ENCODE measurements at places on chromosomes 5 and 9.

DNA sequence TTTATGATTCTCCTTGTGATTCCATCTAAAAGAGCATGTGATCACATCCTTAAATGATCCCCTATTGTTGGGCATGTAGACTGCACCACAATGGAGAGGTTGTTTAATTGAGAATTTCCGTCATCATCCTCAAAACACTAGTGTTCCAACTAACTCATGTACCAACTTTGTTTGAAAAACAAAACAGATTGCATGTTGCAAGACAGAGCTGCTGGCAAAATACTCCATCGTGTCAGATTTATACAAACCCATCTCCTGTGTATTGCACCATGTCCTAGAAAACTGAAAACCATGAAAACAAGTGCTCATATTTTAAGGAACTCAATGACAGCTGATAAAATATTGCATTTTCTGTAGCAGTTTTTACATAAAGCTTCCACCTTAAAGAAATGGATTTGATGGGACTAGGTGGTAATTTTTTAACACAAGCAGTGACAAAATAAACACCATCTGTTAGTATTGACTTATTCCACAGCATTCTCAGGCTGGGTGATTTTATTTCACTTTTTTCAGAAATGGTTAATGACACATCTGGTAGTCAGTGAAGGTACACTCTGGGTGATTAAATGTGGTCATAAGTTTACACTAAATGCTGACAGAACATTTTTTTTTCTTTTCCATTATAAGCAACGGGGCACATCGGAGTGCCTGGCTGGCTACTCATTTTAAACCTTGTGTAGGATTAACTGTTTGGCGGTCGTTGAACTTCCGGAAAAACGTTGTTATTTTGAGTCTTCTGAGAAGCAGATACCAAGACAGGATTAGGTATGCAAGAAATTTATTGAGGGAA, 602.9 kb upstream of the WWC1 start:
- peak; percentile 27 for DNase-seq

DNA sequence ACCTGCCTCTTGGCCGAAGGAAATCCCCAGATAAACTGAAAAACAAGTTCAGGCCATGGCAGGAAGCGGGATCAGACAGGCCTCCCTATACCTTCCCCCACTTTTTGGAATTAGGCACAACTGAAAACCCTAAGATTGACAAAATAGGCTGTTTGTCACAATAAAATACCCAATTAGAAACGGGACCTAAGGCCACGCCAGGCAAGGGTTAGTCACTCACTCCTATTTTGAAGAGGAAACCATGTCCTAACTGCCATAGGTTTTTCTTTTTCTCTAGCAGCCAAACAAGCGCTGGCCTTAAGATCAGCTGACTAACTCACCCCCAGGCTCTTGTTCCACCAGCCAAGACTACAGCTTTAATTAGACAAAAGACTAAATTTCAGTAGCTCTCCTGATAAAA, 11.9 kb downstream of the FBP2 start:
- DNase-seq: peak; percentile 27

DNA sequence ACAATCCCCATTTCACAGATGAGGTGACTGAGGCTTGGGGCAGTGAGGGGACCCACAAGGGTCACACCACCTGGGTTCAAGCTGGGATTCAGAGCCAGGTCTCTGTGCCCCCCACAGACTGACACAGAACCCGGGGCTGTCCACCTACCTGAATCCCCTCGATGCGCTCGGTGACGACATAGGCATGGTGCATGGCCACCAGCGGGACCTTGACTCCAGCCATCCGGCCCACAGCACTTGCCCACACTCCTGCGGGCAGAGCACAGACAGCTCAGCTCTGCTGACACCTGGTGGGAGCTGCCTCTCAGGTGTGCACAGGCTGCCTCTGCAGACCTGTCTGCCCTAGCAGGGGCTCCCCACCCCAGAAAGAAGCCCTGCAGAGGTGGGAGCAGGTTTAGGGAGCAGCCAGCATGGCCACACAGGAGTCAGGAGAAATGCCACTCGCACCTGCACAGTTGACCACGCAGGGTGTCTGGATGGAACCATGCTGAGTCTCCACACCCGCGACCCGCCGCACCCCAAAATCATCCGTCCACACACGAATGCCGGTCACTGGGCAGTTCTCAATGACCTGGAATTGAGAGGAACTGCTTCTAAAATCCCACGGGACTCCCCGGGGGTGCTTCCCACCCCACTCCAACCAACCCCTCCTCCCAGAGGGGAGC, 8.4 kb downstream of the SARDH start:
- DNase-seq: no peak

DNA sequence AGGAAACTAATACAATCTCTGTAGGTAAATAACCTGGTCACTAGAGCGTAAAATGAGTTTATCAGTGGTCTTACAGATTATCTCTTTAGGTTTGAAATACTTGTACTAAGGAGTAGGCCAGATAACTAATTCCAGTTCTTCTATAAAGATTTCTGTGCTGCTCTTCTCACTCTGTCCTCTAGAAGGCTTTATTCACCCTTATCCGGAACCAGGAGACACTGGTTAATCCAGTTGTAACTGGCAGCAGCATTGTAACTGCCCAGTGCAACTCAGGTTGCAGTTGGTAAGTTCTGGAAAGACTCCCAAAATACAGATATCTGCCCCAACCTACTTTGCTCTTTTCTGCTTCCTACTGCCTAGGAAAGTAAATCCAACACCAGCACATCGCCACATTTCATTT, 19.8 kb downstream of the C5orf22 start:
- DNase-seq: no peak

- no peak for DNase-seq
Measured at GRCh38 chr9:74036549-74037231, 460.4 kb upstream of the RORB start.

- DNase-seq: no peak
Measured at GRCh38 chr9:113296796-113297558, 6.2 kb downstream of the RNF183 start.

GRCh38 chr5:58211441-58211840, 248.4 kb downstream of the PLK2 start:
- no peak for DNase-seq

DNA sequence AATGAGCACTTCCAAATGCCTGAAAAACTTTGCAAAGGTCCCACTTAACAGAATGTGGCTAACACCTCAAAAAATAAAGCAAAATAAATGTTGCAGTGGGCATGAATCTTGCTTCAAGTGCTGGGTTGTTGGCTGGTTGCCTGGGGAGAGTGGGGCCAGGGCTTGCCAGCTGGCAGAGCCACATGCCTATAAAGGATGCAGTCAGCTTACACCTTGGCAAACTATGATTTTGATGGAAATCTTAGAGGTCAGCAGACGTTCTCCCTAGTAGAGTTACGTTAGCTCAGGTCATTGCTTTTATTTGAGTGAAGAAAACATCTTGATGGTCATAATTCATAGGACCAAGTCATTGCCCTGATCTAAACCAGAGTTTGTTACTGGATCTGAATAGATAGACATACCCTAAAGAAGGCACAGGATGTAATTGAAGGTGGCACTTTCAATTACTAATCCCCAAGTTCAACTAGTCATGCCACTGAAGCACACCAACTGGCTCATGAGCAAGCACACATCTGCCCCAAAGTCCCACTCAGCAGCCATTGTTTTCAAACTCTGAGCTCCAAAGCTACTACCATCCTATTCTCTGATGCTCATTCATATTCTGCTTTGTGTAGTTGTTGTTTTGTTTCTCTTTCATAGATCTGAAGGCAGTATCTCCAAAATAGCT, 51.2 kb upstream of the ZSWIM6 start:
- peak; percentile 54 for DNase-seq

DNA sequence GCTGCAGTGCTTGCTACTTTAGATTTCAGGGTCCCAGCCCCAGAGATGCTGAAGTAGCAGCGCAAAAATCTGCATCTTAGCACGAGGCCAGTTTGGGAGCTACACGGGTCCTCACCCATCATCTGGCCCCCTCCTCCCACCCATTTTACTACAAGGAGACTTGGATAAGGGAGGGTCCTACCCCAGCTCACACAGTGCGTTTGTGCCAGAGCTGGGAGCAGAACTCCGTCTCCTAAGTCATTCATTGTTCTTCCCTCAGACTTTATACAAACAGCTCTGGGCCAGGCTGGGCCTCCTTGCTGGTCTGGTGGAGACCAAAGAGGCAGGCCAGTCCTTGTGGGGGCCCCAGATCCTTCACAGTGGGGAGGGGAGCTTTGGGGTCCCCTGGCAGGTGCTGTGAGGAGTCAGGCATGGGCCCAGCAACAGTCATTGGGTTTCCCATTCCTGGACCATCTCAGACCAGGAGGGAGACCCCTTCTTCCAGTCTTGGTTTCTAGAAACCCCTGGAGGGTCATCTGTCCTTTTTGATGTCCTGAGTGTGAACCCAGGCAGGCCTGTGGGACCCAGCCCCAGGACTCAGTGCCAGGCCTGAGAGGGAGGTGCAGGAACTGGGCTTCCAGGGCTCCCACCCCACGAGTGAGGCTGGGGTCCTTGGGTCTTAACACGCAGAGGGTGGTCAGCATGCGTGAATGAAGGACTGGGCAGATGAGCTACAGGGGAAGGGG, 2.3 kb upstream of the IL17B start:
- DNase-seq: no peak

- DNase-seq: no peak
Measured at GRCh38 chr9:97695995-97696802, 941 bp downstream of the XPA start.

GRCh38 chr5:153043886-153044285, 446.6 kb upstream of the GRIA1 start:
- peak; percentile 90 for DNase-seq

GRCh38 chr9:125987420-125987819, 240.2 kb downstream of the PBX3 start:
- no peak for DNase-seq

- DNase-seq: no peak
Measured at GRCh38 chr5:155953335-155953734, 373.6 kb upstream of the SGCD start.

GRCh38 chr5:161034451-161034850, 182.4 kb upstream of the ATP10B start:
- no peak for DNase-seq

GRCh38 chr5:126106029-126106428, 317.2 kb upstream of the GRAMD2B start:
- DNase-seq: peak; percentile 89

- no peak for DNase-seq
Measured at GRCh38 chr9:4541856-4542255, 51.6 kb downstream of the SLC1A1 start.

DNA sequence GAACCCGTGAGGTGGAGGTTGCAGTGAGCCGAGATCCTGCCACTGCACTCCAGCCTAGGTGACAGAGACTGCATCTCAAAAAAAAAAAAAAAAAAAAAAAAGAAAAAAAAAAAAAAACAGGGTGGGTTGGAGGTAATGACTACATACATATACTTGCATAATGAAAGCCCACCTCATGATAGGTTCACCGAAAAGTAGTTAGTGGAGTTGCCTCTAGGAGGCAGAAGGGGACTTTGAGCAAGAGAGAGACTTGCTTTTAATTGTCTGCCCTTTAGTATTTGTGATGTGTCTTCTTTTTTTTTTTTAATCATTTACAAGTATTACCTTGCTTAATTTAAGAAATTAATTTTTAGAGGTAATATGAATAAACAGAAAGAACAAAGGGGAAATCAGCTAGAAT, 99.8 kb downstream of the PPARGC1B start:
- DNase-seq: no peak

- DNase-seq: no peak
Measured at GRCh38 chr9:124454791-124455443, 4.7 kb downstream of the ADGRD2 start.

- DNase-seq: no peak
Measured at GRCh38 chr5:103375863-103376591, 117.5 kb downstream of the MACIR start.

- DNase-seq: no peak
Measured at GRCh38 chr9:86115886-86116285, 16.5 kb upstream of the GOLM1 start.

GRCh38 chr5:44691802-44692201, 116.9 kb upstream of the MRPS30 start:
- peak; percentile 74 for DNase-seq

- DNase-seq: no peak
Measured at GRCh38 chr9:98856982-98857381, 49.5 kb downstream of the GALNT12 start.
